ENCODE measurements at places on chromosomes 5 and 9.

- no peak for DNase-seq
These were observed 7.9 kb downstream of the BTNL9 start for GRCh38 chr5:181047921-181048320.

DNA sequence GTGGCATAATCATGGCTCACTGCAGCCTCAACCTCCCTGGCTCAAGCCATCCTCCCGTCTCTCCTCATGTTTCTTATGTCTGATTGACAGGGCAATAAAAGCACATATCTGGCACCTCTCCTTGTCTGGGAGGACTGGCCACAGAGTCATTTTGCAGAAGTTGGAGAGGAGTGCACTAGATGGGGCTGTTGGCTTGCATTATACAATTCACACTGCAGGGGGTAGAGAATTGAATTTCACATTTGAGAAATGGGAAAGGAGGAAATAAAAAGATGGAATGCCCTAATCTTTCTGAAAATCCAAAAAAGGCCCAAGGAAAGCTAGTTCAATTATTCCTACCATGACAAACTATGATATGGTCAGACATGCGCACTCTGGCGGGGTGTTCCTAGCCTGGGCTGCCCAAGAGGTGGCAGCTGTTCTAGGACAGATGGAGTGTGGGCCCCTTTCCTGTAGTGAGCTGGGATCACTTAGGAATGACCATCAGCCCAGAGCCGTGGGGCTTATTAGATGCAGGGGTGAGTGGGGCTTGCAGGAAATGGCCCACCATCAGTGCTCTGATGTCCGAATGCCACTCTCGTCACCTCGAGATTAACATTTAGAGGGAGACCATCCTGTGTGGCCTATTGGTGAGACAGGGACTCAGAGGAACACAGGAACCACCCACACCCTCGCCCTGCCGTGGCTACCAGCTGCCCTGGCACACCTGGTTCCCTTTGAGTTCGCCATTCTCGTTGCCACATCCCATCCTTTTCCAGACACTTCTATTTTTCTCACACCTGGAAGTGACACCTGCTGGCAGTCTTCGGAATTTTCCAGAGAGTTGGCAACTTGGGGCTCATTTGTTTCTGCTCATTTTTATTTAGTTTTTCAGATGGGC is 21.8 kb upstream of the ANKRD18A start:
- DNase-seq: no peak

DNA sequence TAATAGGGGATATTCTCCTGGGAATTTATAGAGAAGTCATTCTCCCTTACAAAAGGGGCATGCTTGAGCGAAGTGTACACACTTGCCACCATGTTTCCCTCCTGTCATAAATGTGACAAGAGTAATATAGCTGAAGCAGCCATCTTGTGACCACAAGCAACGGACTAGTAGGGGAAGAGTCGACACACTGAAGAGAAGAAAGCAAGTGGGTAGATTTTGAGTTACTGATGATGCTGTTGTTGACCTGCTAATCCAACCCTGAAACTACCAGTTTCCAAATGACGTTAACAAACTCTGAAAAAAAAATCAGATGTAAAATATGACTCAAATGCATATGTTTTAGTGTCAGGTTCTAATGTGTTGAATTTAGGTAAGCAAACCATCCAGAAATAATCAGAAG is 350.4 kb downstream of the CDH10 start:
- no peak for DNase-seq

GRCh38 chr5:16897284-16897704 is 38.8 kb downstream of the MYO10 start:
- DNase-seq: no peak

- no peak for DNase-seq
These were observed 99.2 kb downstream of the MED27 start for GRCh38 chr9:131980267-131981016.
